ENCODE measurements at places on chromosomes 5 and 9.

DNA sequence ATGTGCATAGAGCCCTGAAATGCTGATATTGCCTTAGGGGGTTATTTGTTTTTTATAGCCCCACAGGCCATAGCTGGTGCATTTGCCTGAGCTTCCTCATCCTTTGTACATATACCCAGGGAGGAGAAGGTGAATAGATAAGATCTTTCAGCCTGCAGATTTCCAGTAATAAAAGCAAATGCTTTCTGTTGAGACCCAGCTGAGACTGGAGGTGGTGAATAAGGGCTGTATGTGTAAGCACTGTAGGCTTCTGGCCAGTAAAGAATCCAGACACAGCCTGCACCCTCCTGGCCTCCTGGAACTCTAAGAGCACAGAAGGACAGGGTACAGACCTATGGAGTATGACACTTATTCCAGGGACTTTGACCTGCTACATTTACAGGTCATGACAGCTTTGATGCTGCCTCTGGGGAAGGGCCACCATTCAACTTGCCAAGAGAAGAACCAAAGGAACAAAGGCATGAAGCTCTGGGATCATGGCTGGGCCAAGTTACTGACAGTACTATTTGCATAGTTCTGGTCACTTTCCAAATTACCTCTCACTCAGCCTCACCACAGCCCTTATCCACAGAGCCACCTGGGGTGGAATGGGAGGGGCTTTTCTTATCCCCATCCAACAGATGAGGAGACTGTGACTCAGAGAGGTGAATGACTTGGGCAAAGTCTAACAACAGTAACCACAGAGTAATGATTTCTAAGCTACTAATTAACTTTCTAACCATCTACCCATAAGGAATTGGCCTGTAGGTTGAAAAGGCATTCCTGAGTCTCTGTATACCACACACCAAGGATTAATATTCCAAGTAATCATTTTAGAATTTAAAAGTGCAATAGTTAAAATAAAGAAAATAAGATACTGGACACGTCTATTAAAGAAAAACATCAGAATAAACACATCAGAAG is 604.5 kb upstream of the KLF4 start:
- no peak for DNase-seq

GRCh38 chr9:136977223-136977622 is at the start of gene PTGDS:
Gene PTGDS, plus strand, starts transcription at chr9:136977504. Its CDS starts 75 bp downstream, at chr9:136977579.
- no peak for DNase-seq

- no peak for DNase-seq
These were observed 26.5 kb upstream of the CLPTM1L start for GRCh38 chr5:1371218-1371971.

DNA sequence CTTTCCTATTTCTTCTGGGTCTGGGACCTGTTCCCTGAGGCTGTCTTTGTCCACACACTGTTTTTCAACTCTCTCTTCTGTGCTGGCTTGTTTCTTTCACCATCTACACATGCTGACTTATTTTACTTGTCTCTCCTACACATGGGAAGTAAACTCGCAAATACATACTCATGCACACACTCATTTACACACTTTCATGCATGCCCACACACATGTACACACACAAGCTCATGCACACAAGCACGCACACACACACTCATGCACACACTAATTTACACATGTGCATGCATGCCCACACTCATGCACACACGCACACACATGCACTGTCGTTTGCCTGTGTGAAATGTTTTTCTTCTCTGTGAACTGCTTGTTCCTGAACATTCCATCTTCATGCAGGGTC is 169.0 kb downstream of the IRX2 start:
- no peak for DNase-seq

DNA sequence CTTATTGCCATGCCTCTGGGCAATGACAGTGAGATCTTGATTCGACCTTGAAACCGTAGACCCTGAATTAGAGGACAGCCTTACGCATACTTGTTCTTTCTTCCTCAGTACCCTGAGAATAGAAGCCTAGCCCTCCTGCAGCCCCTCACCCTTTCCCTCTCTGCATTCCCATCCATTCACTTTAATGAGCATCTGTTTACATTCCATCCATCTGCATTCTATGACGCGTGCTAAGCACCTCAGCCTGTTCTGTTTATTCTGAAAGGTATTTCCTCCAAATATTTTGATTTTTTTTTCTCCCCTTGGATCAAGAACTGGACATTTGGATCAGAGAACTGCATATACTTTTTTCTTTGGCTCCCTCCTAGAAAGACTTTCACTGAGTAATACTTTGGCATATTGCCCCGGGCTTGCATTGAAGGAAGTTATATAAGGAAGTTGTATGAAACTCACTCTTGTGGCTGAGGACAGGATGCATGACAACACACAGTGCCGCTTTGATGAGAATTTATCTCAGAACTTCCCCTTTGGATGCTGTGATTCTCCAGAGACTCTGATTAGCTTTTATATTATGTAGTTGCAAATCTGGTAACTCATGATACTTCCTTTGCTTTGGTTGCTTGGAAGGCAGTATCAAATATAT is 15.7 kb downstream of the TMEM8B start:
- no peak for DNase-seq

DNA sequence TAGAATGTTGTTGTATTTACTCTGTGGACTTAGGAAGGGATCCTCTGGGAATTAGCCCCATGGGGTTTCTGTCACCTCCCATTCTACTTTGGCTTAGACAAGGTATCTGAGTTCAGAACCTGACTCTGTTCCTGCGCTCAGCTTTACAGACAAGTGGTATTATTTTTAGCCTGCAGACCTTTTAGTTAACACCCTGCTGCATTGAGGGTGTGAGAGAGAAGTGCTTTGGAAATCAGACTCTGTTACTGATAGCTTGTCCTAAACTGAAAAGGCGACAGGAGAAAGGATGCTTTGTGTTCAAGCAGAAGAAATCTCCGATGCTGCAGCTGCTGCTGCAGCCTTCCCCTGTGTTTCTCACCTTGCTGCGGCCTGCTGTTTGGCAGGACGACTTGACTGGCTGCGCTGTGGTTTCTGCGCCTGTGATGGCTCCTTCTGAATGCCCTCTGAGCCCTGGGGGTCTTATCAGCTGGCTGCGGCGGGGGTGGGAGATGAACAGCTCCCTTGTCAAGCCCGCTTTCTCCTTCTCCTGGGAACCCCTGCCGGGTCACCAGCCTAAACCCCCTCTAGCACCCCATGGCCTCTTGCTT is 61.9 kb downstream of the PGM5 start:
- no peak for DNase-seq

GRCh38 chr5:122774519-122774860 is 390 bp upstream of the SNX2 start:
- no peak for DNase-seq

DNA sequence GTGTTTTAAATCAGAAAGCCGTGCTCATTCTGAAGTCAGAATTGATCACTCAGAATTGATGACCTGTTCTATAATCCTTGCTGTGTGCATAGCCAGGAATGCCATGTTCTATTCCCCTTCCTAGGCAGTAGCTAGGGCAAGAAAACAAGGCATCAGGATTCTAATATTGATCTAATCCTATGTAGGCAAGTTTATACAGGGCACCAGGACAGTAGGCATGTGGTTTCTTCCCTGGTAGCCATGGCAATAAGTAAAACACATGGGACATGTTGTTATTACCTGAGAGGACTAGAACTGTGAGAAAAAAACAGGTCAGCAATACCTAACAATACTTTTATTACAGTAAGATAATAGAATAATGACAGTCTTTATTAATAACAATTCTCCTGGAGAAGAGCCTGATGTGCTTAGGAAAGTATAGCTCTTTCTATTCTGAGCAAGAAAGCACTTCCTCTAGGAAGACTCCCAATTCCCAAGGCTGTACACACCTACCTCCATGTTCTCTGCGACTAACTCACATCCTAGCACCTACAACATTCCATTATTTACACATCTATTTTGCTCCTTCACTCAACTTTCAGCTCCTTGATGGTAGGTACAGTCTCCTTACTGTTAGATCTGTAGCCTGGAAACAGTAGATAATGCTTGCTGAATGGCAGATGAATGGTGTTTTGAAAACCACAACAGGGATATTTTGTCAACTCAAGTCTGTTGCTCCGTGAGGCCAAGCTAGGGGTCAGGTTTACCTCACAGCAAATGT is 70.8 kb downstream of the STX17 start:
- no peak for DNase-seq

DNA sequence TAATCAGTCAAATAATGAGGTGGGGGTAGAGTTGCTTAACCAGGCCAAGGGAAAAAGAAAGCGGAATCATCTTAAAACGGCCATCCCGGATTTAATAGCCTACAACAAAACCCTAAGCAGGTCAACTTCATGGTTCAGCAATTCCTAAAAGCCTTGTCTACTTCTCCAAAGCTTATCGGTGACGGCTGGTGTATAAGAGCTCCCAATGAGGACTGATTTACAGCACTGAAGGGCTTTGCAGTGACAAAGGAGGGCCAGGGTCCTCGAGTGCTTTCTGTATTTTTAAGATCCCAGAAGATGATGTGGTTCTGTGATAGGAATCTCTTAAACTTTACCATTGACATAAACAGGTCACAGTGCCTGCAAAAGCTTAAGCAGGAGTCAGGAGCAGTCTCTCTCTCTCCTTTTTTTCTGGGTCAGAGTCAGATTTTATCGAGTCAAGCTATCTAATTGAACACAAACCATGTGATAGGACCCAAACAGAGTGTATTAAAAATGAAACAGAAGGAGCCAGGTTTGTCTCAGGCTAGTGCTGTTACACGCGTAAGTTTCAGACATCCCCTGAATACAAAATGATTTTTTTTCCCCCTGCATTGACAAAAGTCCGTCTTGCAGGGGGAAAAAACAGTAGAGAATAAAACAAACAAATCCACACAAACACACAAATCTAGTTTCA is 663.6 kb upstream of the ZNF608 start:
- DNase-seq, result no peak

- no peak for DNase-seq
These were observed 8.6 kb upstream of the COL15A1 start for GRCh38 chr9:98935071-98935505.

DNA sequence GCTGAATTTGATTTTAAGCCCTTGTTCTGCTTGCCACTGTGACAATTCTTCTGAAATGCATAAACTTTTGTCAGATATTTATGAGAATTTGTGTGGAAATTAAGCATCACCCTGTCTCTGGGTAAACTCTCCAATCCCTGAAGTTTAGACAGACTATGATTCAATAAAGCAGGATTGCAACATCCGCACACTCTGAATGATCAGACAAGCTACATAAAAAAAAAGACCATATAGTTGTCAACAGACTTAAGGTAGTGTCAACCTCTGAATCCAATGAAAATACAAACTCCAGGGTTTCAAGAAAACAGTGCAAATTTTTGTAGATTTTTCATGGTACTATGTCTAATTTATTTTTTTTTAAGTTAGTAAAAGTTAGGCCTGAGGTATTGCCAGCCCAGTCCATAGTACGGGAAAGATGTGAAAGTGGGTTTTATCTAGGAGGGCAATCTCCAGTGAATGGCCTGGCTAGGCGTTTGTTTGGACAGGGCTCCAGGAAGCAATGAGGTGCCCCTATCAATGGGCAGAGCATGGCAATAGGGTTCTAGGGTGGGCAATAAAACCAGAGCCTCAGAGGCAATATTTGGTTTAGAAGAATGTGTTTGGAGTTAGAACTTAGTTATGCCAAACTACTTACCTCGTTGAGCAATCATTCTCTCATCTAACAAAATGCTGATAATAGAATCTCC is 762.6 kb upstream of the SEMA6A start:
- no peak for DNase-seq

DNA sequence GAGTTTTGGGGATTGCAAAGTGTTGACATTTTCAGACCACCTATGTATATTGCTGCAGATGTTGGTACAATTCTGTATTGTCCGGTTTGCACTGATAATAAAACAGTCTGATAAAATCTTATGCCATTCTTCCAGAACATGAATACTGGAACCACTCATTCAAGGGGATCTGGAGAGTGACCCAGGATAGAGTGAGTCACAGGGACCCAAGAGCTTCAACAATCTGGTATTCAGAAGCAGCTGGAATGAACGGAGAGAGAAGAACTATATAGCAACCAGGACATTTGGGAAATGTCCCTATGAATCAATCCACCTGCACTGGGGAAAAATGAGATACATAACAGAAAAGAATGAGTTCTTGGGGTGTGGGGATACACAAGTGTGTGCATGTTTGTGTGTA is 73.3 kb downstream of the SH3TC2 start:
- no peak for DNase-seq

GRCh38 chr9:69211424-69212036 is 37.5 kb downstream of the TJP2 start:
- no peak for DNase-seq

GRCh38 chr5:89120719-89121118 is 237.7 kb upstream of the MEF2C start:
- no peak for DNase-seq

DNA sequence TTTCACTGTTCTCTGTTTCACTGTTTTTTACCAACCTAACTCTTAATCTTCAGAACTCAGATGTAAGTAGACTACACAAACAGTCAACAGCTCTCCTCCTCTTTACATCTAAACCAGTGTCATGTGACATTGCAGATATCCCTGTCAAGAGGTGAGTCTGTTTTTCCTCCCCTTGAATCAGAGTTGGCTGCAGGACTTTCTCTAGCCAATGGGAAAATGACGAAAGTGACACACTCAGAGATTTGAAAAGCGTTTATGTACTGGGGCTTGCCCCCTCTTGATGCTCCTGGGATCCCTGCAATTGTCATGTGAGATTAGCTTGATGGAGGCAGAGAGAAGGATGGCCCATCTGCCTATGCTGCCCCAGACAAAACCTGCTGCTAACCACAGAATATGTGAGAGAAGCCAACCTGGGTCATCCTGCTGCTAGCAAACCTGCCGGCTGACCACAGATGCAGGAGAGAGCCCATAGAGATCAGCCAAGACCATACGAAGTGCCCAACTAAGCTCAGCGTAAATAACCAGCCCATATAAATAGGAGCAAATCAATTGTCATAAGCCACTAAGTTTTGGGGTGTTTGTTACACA is 111.1 kb downstream of the ASTN2 start:
- DNase-seq, result no peak

- DNase-seq, result no peak
These were observed 151.3 kb downstream of the CCDC192 start for GRCh38 chr5:127854520-127854919.

GRCh38 chr5:132662004-132662401 is 4.0 kb downstream of the IL13 start:
- no peak for DNase-seq

DNA sequence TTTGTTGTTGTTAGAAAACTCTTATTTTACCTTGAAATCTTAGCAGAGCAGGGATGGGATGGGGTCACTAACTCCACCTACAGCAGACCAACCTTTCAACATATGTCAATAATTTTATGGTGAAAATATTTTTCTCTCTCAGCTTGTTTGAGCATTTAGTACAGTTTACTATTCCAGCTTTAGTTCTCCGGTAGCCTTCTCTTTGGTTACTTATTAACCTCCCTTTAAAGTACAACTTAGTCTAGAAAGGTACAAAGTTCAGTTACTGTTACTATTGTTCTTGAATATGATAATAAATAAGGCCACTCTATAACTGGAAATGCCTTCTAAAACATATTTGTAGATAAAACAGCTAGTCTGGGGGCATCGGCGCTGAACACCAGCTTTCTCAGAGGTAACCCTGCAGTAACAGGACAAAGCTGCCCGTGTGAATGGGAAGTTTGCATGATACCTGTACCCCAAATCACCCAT is 233.3 kb downstream of the PCSK1 start:
- no peak for DNase-seq
